Hematopoietic multipotent progenitor cell treated with erythropoietin and hydrocortisone succinate and interleukin-3 and kit ligand, for 6 days (in vitro differentiated cells): ENCODE measurements at places on chromosomes 2 and 18.

DNA sequence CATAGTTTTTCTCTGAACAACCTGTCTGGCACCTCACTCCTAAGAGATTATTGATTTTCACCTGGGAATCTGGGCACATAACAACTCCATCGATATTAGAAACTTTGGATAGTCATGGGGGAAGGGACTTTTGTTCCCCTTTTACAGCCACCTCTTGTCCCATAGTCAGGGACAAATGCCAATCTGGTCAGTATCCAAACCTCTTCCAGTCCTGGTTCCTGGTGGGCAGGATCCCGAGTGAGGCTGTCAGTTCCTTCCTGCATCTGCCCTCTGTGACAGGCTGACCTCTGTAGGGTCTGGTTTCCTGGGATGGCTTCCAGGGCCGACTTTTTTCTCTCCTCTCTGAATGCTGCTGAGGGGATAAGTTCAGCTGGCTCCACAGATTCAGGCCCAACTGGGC lies 11.0 kb downstream of the KIF5C start:
- DNase-seq, result no peak

DNA sequence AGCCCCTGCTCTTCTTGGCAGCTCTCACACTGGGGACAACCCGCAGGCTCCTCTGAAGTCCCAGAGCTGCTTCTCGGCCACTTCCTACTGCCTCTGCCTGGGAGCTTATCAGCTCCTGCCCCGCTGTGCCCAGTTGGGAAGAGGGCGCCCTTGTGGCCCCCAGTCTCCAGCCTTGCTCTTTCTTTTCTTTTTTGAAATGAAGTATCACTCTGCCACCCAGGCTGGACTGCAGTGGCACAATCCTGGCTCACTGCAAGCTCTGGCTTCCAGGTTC lies 20.6 kb upstream of the ALPI start:
- DNase-seq, result no peak

DNA sequence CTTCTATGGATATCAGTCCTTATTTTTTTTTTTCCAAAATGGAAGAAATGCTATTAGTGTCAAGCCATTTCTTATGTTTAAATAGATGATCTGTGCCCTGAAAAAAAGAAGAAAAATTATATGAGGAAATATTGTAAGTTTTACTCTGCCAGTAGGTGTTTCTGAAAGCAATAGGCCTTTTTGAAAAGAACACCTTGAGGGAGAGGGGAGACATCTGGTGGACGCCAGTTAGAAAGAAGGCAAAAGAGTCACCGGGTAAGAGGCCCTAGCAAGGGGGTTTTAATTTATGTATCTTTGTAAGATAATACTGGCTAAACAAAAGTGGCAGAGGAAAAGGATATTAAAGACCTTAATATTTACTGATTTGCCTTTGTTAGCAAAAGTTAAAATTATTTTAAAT lies 56.1 kb downstream of the DYNAP start:
- peak; percentile 38 for DNase-seq

DNA sequence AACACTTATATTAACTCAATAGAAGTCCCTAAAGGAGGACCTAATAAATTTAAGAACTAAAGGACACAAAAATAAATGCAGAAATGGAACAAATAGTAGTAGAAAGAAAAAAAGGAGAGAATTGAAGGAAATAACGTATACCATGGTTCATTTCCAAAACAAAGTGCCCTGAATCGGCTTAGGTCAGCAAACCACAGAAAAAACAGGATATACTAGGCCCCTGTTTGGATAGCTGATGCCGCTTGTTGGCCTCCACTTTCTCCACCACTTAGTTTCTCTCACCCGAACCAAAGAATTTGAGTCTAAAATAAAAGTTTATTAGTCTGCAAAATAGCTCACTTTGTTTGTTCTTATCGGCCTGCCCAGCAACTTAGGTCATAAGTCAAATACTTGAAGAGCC lies 100.4 kb downstream of the HIBCH start:
- no peak for DNase-seq

DNA sequence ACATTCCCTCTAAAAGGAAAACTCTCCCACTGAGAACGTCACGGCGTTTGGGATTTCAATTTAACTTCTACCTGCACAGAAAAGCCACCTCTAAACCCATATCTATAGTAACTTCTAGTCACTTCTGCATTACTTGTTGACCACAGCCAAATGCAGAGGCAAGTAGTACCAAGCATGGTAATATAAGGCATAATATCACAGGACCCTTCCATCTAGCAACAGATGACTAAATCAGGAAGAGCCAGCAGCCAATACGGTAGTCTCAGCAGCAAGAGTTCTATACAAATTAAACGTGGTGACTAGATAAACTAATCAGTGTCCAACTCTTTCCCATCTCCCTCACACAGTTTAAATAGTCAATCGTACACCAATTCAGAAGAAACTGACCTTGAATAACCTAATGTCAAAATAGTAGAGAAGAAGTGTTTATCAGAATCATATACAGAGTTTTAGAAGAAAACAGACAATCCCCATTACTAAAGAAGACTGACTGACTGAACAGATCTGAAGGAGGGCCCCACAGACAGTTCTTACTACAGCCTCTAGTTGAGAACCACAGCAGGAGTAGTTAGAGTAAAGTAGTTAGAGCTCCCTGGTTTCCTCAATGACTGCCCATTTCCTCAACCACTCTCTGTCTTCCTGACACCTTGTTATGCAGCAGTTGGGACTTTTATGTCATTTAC lies 30.0 kb downstream of the MEMO1 start:
- peak; percentile 85 for DNase-seq

GRCh38 chr2:39547811-39548719 lies 111.0 kb upstream of the MAP4K3 start:
- DNase-seq, result no peak

DNA sequence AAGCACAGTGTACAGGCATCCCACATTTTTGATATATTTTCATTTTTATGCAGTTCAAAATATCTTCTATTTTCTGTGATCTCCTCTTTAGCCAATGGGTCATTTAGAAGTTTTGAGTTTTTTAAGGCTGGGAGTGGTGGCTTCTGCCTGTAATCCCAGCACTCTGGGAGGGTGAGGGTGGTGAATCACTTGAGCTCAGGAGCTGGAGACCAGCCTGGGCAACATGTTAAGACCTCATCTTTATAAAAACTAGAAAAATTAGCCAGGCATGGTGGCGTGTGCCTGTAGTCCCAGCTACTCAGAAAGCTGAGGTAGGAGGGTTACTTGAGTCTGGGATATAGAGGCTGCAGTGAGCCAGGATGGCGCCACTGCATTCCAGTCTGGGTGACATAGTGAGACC lies 17.8 kb downstream of the UBR3 start:
- no peak for DNase-seq

DNA sequence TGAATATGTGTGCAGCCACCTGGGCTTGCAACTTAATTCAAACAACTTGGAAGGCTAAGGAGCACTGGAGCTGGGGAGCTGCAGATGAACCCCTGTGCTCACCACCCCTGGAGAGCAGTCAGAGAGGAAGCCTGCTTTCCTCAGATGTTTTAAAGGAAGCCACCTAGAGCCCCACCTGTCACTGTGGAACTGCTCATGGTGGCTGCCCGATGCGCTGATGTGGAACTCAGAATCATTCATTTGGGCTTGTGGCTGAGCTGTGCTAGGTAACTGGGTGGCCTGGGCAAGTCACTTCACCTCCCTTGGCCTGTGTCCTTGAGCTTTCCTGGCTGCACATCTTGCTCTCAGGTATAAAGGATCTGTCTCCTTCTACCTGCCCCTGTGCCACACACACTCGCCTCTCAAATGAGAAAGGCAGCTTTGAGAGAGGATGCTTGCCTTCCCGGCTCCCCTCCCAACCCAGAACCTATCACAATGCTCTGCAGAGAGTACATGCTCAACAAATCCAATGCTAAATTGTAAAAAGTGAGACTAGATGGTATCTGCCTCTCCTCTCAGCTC lies 41.3 kb downstream of the BCL11A start:
- DNase-seq, result no peak

DNA sequence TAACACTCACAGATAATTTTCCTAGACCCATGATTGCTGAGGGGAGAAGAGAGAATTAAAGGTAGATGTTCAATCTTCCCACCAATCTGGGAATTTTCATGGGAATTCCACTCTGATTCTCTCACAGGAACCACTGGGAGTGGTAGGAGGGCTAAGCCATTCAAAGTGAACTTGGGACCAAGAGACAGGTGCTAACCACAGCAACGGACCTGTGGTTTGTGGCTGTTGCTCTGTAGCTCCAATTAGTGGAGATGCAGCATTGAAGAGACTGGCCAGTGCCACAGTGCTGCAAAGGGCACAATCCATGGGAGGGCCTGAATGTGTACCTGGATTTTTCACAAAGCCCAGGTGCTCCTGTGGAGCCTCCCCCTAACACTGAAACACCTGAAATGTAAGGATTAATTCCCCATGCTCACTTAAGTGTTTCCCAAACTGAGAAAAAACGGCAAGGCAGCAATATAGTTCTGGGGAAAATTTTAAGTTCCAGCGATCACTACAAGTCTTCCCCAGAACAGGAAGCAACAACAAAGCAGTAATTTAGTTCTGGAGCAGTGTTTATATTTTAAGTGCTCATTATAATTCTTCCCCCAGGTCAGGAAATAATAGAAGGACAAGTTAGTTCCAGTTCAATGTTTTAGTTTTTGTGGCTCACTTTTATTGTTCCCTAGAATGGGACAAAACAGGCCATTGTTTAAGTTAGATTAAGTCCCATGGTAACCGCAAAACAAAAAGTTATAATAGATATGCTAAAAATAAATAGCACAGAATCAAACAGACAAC lies 1045.8 kb downstream of the CNTNAP5 start:
- DNase-seq, result no peak

DNA sequence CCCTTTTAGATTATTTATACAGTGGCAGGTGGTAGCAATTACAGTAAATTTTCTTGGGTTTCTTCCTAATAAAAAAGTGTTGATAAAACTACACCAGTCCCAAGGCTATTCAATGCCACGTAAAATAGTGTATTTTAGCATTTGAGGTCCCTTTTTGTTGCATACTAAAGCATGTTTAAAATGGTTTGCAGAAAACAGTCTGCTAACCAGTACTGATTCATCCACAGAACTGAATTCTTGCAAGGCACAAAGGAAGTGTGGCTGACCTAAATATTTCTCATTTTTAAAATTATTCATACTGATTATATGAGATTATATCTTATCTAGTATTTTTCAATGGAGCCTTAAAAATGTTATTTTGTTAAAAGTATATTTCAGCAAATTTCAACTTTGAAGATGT lies 98.1 kb downstream of the SMAD2 start:
- no peak for DNase-seq

DNA sequence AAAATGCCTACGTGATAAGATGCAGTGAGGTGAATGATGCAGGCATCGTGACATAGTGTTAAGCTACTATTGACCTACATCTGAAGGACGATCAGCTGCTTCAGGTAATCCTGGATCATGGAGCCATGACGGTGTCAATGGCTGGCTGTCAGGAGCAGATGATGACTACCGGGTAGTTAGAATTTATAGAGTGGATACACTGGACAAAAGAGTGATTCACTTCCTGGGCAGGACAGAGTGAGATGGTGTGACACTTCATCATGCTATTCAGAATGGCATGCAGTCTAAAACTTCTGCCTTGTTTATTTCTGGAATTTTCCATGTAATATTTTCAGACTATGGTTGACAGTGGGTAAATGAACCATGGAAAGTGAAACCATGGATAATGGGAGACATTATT lies 29.5 kb downstream of the METTL8 start:
- DNase-seq, result no peak

GRCh38 chr2:175576875-175577274 lies 395.4 kb upstream of the ATP5MC3 start:
- DNase-seq, result no peak

- DNase-seq, result peak; percentile 10
Measured at GRCh38 chr18:42100911-42101310, 145.9 kb downstream of the PIK3C3 start.

- no peak for DNase-seq
Measured at GRCh38 chr2:231472816-231473215, 8.5 kb upstream of the NCL start.

DNA sequence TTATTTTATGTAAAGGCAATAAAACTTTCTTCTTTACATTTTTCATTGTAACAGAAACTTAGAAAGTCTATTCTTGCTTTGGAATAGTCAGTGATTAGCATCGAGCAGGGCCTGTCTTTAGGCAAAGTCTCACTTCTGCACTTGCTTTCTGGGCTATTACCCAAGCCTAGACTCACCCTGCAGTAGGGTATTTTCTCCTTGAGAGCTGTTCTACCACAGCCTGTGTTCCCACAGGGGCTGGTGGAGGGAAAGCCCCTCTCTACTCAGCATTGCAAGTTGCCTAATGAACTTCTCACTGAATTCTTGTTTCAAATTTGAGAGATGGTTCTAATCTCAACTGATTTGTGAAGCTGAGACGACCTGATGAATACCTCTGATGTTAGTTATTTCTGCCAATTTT lies 111.7 kb upstream of the KLHL14 start:
- DNase-seq, result no peak

GRCh38 chr2:220127311-220127710 lies 499.9 kb downstream of the SLC4A3 start:
- no peak for DNase-seq

GRCh38 chr2:188664416-188664815 lies 309.8 kb upstream of the COL3A1 start:
- no peak for DNase-seq

DNA sequence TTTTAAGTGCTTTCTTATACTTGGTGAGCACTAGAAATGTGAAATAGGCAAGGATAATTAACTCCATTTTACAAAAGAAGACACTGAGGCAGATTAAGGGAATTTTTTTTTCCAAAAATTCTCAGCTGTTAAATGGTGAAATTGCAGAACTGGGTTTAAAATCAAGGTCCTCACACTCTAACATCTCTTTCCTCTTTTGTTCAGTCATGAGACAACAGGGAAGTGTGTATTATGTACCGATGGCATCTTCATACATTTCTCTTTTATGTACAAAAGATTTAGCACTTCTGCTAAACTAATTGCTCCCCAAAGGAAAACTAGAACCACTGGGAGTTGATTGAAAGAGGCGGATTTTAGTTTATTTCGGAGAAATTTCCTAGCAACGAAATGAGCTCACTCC lies 203.0 kb downstream of the SETBP1 start:
- DNase-seq, result no peak

DNA sequence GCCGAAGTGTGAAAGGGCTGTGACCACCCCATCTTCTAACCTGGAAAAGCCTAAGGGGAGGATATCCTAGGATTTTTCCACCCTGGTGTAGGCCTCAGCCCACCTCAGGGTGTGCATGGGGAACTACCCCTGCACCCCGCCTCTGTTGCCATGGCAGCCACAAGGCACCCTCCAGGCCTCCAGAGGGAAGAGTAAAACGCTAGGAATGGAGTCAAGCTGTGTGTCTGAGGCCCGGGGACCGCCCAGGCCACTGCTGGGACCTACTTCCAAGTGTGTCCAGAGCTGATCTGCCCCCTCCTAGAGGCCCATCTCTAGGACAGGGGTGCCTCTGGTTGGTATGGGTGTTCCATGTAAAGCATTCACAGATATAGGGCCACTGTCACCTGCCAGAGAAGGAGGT lies 86.7 kb downstream of the PLB1 start:
- no peak for DNase-seq
